A172 (cell line): ENCODE measurements at places on chromosomes 5 and 9. TPM values are rescaled to one million over a fixed set of nuclear protein-coding genes. Genes with fewer than 3 reads are reported as not detected.

SMU1 gene
- total RNA-seq: 22.9 and 25.0 TPM in 2 replicates

FREM1 gene
- 0.14 TPM in 1 of 2 replicates, not detected in the other for total RNA-seq

GZMA gene
- total RNA-seq: not detected in 2 replicates

LCN2 gene
- 0.14 and 1.1 TPM in 2 replicates for total RNA-seq

TTC33 gene
- 24.4 and 27.6 TPM in 2 replicates for total RNA-seq

C5orf52 gene
- total RNA-seq: not detected in 2 replicates

SPIN1 gene
- total RNA-seq: 160 and 246 TPM in 2 replicates

THG1L gene
- total RNA-seq: 13.2 and 14.8 TPM in 2 replicates

FLT4 gene
- total RNA-seq: 9.8 and 11.5 TPM in 2 replicates

BRINP1 gene
- total RNA-seq: not detected in 2 replicates

INSYN2B gene
- total RNA-seq: 15.6 and 16.3 TPM in 2 replicates

DRD1 gene
- total RNA-seq: not detected in 2 replicates

TMEM38B gene
- 32.5 and 50.0 TPM in 2 replicates for total RNA-seq

IL9 gene
- total RNA-seq: not detected in 2 replicates

SLC6A18 gene
- not detected in 2 replicates for total RNA-seq

ADAMTSL1 gene
- total RNA-seq: 5.3 and 11.4 TPM in 2 replicates

LCN15 gene
- not detected in 2 replicates for total RNA-seq

GRXCR2 gene
- not detected in 2 replicates for total RNA-seq

ZBED3 gene
- 0.71 and 0.89 TPM in 2 replicates for total RNA-seq

SELENOP gene
- 5.3 and 10.7 TPM in 2 replicates for total RNA-seq

PAX5 gene
- 0.03 TPM in 1 of 2 replicates, not detected in the other for total RNA-seq

FIBCD1 gene
- total RNA-seq: 1.6 and 2.6 TPM in 2 replicates

MCC gene
- 1.8 and 2.4 TPM in 2 replicates for total RNA-seq

CDC14B gene
- 24.0 and 27.1 TPM in 2 replicates for total RNA-seq
